T-cell (primary cell): ENCODE measurements at places on chromosomes 6 and 20. TPM values are rescaled to one million over a fixed set of nuclear protein-coding genes. Genes with fewer than 3 reads are reported as not detected.

GRCh38 chr6:143545165-143545564, 33.6 kb upstream of the FUCA2 start:
- H3K4me1 ChIP-seq, result peaks cover 18% of the 10 kb centered on the region
- peak overlapping the region; percentile 78 for H3K27ac ChIP-seq
- no peak overlapping the region for H3K4me3 ChIP-seq

The B3GAT2 gene
- total RNA-seq, result not detected

The EFCAB8 gene
- total RNA-seq, result 1.3 TPM

The GLP1R gene
- total RNA-seq, result not detected

DNA sequence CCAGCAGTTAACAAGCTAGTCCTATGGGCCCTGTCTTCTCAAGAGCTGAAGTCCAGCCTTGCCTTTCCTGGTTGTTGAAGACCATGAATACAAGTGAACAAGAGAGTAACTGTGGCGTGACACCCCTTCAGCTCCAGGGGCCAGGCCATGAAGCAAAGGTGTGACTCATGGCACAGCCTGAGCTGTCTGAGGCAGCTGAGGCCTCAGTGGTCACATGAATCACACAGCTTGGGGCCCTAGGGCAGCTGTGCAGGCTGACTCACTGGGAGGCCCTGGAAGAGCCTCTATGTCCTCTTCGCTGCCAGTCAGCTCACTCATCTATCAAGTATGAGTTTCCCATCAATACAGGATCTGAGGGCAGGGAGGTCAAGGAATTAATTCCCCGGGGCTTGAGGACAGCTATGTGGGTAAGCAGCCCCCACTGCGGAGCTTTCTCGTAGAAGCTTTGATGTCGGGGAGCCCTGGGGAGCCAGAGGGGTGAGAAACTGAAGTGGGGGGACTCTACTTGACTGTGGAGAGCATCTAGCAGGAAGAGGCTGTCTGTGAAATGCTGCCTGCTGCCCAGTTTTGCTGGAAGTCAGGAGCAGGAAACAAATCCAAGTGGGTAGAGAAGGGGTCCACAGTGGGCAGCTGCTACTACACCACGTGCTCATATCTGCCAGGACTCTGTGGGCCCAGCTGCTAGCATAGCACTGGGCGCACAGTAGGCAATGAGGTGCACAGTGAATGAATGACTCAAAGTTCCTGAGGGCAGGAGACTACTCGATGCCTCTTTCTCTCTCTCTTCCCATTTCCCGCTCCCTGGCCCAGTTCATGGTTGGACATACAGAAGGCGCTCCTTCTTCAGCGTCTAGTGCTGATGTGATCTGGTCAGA, 13.7 kb upstream of the FAM83C start:
- H3K36me3 ChIP-seq, result peaks cover 15% of the 10 kb centered on the region
- H3K27me3 ChIP-seq, result no peaks in the 10 kb centered on the region
- no peak overlapping the region for H3K4me3 ChIP-seq
- no peak overlapping the region for H3K27ac ChIP-seq

The EYS gene
- total RNA-seq, result not detected

- H3K4me1 ChIP-seq, result no peaks in the 10 kb centered on the region
- DNase-seq, result no peak
- no peak overlapping the region for H3K4me3 ChIP-seq
- H3K36me3 ChIP-seq, result no peaks in the 10 kb centered on the region
- H3K27ac ChIP-seq, result no peak overlapping the region
- H3K27me3 ChIP-seq, result no peaks in the 10 kb centered on the region
Measured at GRCh38 chr20:38211200-38212097, 46.4 kb upstream of the TGM2 start.

DNA sequence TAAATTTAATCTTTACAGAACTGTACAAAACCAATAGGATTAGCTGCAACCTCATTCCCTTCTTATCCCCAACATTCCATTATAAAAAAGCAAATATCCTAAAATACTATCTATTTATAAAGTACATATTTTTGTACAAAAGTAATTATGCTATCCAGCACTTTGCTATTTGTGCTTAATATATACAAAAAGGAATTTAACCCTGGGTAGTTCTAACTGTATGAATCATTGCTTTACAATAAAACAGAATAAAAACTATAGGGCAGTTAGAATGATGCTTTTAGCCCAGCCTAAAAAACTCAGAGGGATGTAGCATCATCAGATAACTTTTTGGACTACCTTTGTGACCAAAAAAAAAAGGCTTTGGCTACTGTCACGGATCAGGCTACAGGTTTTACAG, 49.9 kb upstream of the KLHL31 start:
- no peak for DNase-seq
- no peaks in the 10 kb centered on the region for H3K4me1 ChIP-seq
- no peak overlapping the region for H3K27ac ChIP-seq
- H3K36me3 ChIP-seq, result no peaks in the 10 kb centered on the region
- H3K27me3 ChIP-seq, result peaks cover 3% of the 10 kb centered on the region
- no peak overlapping the region for H3K4me3 ChIP-seq

DNA sequence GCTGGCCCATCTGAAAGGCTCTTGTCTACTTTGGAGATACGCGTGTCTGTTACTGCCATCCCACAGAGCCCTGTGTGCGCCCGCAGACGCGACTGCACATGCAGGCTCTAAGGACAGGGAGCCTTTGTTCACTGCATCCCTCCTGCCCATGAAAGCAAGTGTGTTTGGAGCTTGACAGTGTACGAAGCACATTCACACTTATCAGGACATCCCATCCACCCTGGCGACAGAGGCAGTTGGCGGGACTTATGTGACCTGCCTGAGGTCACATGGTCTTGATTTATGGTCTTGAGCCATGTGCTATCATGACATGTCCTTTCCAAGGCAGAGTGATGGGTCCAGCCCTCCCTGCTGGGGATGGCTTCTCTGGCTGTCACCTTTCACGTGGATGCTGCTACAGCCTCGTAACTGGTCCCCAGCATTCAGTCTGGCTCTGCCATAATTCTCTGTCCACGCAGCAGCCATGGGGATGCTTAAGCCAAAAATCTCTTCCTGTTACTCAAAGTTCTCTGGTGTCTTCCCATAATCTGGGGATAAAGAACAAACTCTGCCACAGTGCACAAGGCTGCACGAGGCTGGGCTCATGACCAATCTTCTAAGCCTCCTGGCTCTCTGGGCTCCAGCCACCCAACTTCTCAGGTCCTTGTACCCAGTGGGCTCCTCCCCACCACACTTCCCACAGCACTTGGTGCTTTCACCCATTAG, 36.3 kb upstream of the FAM83D start:
- no peak overlapping the region for H3K27ac ChIP-seq
- H3K4me1 ChIP-seq, result peaks cover 4% of the 10 kb centered on the region
- DNase-seq, result no peak
- no peak overlapping the region for H3K4me3 ChIP-seq
- no peaks in the 10 kb centered on the region for H3K27me3 ChIP-seq

DNA sequence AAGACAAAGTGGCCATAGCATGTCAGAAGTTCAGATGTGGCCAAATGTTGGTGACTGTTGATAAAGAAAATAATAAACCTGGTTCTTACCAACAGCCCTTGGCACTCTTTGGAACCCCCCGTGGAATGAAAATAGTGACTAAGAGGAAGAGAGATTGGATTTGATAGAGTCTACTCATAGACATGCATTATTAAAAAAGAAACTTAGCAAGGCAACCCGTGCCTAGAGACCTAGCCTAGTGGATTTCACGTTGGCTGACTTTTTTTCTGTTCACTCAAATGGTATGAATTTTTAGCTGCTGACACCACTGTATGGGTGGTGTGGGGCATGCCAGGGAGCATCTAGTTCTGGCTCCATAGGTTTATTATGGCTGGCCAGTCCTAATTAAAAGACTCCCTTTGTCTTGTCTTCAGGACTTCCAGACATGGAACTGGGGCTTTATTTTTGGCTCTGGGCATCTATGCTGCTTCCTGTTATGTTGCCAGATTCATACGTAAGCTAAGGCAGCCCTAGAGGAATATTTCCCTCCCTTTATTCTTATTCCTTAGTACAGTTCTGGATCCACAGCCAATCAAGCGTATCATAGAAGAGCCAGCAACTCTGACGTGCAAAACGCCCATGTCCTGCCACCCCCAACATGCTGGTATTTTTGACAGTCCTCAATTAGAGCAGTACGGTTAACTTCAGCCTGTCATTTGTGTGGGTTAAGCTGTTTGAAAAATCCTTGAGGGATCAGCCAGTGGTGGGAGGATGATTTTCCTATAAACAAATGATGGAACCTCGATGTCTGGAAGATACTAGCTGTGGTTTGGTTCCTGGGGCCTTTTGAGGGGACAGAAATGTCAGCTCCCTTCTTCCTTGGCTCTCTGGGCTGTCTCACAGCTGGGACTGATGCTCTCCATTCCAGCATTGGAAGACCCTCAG, 127.5 kb downstream of the ISM1 start:
- H3K27ac ChIP-seq, result no peak overlapping the region
- H3K4me1 ChIP-seq, result no peaks in the 10 kb centered on the region
- H3K27me3 ChIP-seq, result no peaks in the 10 kb centered on the region
- no peak for DNase-seq

The ZBTB12 gene
- total RNA-seq, result 1.0 TPM

- no peaks in the 10 kb centered on the region for H3K36me3 ChIP-seq
- no peaks in the 10 kb centered on the region for H3K27me3 ChIP-seq
- no peaks in the 10 kb centered on the region for H3K4me1 ChIP-seq
- no peak overlapping the region for H3K27ac ChIP-seq
- H3K4me3 ChIP-seq, result no peak overlapping the region
Measured at GRCh38 chr20:64203037-64203777, 39.0 kb downstream of the MYT1 start.

DNA sequence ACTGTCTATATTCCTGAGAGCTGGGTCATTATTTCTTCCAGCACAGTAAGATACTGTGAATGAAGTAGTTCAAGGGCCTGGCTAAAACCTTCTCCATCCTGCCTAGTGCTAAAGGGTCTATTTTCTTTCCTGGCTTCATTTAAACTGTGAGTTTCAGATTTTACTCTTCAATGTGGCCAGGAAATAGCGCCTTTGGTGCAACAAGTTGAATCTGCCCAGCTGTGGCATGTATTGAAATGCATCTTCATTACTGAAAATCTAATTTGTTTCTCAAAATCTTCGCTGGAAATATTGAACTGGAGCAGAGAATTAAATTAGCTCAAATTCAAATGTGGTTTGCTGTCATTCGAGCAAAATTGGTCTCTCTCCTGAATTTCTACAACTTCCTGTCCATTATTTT, 114.6 kb upstream of the KCNG1 start:
- H3K4me1 ChIP-seq, result no peaks in the 10 kb centered on the region
- H3K27ac ChIP-seq, result no peak overlapping the region
- H3K36me3 ChIP-seq, result no peaks in the 10 kb centered on the region
- H3K4me3 ChIP-seq, result no peak overlapping the region

DNA sequence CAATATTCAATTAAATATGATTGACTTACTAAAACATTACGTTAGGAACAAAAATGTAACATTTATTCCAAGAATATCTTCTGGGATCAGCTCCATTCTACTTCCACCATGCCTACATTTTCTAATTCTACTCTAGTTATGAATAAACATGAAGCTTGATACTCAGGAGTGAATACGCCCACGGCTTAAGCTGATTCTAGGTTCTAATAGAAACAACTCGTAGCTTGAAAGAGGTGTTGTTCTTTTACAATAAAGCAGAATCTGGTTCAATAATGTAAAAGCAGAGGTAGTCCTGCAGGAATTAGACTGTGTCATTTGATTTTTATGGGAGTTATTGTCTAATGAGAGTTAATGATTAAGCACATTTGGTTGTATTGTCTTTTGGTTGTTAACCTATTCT, 107.3 kb upstream of the OLIG3 start:
- DNase-seq, result no peak
- no peaks in the 10 kb centered on the region for H3K4me1 ChIP-seq
- H3K27ac ChIP-seq, result no peak overlapping the region
- no peak overlapping the region for H3K4me3 ChIP-seq

DNA sequence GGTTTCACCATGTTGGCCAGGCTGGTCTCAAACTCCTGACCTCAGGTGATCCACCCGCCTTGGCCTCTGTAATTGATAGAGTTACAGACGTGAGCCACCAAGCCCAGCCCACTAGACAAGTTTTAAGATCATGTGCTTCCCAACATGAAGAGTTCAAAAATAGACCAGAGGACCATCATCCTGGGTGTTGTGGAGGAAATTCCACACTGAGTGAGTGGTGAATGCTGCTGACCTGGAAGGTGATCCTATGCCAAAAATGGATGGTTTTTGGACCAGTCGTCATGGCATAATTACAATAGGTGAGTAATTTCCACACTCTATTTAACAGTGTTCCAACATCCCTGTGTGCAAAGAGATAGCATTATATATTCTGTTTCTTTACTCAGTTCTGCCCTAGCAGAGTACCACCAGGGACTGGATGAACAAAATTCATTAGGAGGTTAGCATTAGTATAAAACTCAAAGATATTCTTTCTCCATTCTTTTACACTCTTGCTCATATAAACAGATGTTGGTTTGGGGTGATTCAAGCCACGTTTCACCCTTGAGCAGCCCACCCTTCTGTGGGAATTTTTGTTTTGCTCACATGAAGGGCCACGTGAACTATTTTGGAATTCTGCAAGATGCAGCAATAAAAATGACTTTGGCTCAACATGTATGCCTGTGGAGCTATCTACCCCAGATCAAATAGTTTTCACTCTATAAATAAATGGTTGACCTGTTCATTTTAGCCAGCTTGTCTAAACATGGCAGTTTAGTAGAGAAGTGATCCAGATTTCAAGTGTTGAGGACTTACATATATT, 206.2 kb upstream of the TCF21 start:
- no peak overlapping the region for H3K27ac ChIP-seq
- no peaks in the 10 kb centered on the region for H3K27me3 ChIP-seq
- no peak overlapping the region for H3K4me3 ChIP-seq
- no peaks in the 10 kb centered on the region for H3K4me1 ChIP-seq

- H3K36me3 ChIP-seq, result no peaks in the 10 kb centered on the region
- peaks cover 3% of the 10 kb centered on the region for H3K27me3 ChIP-seq
- H3K27ac ChIP-seq, result peak overlapping the region; percentile 54
- H3K4me3 ChIP-seq, result no peak overlapping the region
- peak; percentile 25 for DNase-seq
Measured at GRCh38 chr6:34486106-34486740, 20.3 kb downstream of the PACSIN1 start.
